Muscle of arm (tissue), 14 donors: ENCODE measurements at places on chromosomes 4 and X. TPM values are rescaled to one million over a fixed set of nuclear protein-coding genes. Genes with fewer than 3 reads are reported as not detected.

DNA sequence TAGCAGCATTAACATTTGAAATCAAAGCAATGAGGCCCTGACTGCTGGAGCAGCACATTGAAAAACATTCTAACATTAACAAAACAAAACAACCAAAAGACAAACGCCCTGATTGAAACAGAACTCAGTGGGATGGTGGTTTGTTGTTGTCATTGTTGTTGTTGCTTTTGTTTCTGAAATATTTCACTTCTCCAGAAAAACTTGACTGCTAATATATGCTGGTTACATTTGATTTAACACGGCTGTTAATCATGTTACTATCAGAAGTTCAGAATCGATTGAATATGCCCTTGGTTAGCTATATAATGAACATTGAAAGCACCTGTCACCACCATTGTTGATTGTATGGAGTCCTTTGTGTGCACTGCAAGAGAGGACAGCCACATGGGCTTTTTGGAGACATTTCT is 790.4 kb upstream of the GALNTL6 start:
- DNase-seq, result no peak

- DNase-seq, result no peak
Measured at GRCh38 chr4:94500685-94501084, 48.9 kb downstream of the PDLIM5 start.

GRCh38 chr4:45927641-45928040 is 196.2 kb downstream of the GABRG1 start:
- DNase-seq, result no peak

- DNase-seq, result no peak
Measured at GRCh38 chr4:721261-722168, 15.9 kb downstream of the PCGF3 start.

The FAM47A gene
- polyA plus RNA-seq, result not detected

The MAGEA8 gene
- polyA plus RNA-seq, result not detected

The TMPRSS11F gene
- polyA plus RNA-seq, result not detected

The TCEAL6 gene
- polyA plus RNA-seq, result not detected
